ENCODE measurements at places on chromosomes 11 and 22.

- no peak overlapping the region for H3K27ac ChIP-seq
- no peaks in the 10 kb centered on the region for H3K27me3 ChIP-seq
- DNase-seq, result no peak
- H3K4me3 ChIP-seq, result no peak overlapping the region
- peaks cover 12% of the 10 kb centered on the region for H3K36me3 ChIP-seq
Observed at GRCh38 chr11:96091476-96091875, 167.6 kb upstream of the MTMR2 start.

- H3K36me3 ChIP-seq, result peaks cover 38% of the 10 kb centered on the region
- H3K4me3 ChIP-seq, result no peak overlapping the region
- no peaks in the 10 kb centered on the region for H3K4me1 ChIP-seq
- DNase-seq, result no peak
- H3K27me3 ChIP-seq, result no peaks in the 10 kb centered on the region
Observed at GRCh38 chr22:35330258-35330861, 30.7 kb downstream of the TOM1 start.

DNA sequence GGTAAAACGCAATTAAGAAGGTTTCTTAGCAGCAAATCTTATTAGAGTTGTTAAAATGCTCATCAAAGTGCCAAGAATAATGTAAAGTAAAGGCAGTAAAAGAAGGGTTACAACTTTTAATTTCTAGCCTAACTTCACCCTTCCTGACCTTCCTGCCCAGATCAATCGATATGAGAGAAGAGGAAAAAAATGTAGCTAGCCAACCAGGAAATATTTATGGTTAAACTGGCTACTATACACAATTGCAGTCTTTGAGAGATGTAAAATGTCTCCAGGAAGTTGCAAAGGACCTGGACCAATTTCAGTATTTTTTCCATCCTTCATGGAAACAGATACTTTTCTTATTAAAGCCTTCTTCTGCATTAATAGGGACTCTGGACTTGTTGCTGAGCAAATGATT lies 141.8 kb upstream of the CCDC90B start:
- no peak overlapping the region for H3K4me3 ChIP-seq
- H3K36me3 ChIP-seq, result no peaks in the 10 kb centered on the region
- DNase-seq, result no peak
- no peak overlapping the region for H3K27ac ChIP-seq
- no peaks in the 10 kb centered on the region for H3K4me1 ChIP-seq

DNA sequence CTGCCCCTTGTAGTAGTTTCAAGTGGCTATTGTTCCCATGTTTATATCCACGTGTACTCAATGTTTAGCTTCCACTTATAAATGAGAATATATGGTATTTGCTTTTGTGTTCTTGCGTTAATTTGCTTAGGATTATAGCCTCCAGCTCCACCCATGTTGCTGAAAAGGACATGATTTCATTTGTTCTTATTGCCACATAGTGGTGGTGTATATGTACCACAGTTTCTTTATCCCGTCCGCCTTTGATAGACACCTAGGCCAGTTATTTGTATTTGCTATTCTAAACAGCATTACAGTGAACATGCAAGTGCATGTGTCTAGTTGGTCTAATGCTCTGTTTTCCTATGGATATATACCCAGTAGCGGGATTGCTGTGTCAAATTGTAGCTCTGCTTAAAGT lies 6.8 kb downstream of the OR51B2 start:
- H3K4me3 ChIP-seq, result no peak overlapping the region
- no peaks in the 10 kb centered on the region for H3K36me3 ChIP-seq
- no peak overlapping the region for H3K27ac ChIP-seq
- peaks cover 13% of the 10 kb centered on the region for H3K27me3 ChIP-seq
- no peaks in the 10 kb centered on the region for H3K4me1 ChIP-seq

DNA sequence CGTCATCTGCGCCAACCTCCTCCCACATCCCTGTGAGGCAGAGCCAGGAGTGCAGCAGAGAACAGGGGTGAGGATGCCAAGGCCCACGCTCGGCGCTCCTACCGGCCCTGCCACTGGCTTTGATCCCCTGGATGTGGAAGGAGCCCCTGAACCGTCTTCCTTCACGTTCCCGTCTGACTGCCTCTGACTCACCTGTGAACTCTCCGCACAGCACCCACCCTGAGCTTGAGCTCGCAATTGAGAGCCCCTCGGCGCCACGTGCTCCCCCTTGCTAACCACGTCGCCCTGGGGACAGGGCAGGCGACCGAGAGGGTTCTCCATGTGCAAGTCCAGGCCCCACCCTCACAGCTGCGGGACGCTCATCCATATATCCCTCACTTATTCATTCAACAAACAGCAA lies 645.3 kb downstream of the BRD1 start:
- no peaks in the 10 kb centered on the region for H3K36me3 ChIP-seq
- no peak for DNase-seq
- H3K4me3 ChIP-seq, result no peak overlapping the region
- no peaks in the 10 kb centered on the region for H3K4me1 ChIP-seq
- no peaks in the 10 kb centered on the region for H3K27me3 ChIP-seq
- no peak overlapping the region for H3K27ac ChIP-seq
